Breast epithelium (tissue), 4 donors: ENCODE measurements at places on chromosomes 6 and 20. TPM values are rescaled to one million over a fixed set of nuclear protein-coding genes. Genes with fewer than 3 reads are reported as not detected.

The CFB gene
- total RNA-seq: 130 TPM

DNA sequence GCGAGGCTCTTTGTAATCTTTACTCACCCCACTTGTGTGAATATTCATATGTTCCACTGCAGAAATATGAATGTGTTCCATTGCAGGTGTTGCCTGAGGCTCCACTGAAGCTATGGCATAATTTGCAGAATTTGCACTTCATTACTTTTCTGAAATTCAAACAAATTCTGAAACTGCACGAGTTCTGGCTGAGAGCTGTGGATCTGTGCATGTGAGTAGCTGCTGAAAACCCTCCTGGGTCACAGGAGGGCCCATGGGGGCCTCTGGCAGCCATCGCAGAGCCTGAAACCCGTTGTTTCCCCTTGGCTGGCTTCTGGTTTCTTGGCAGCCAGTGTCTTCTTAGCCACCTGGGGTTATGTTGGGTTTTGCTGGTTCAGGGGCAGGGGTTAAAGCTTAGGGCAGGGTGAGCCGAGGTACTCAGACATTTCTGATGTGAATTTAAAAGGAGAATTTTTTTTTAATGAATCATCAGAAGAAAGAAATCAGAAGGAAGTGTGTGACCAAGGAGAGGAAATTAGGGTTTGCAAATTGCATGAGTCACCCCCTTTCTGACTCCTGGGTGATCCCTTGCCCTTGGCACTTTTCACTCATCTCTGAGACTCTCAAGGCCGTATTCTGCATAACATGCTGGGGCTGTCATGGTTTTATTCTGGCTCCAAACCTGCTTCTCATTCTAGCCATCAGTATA is 40.6 kb downstream of the TOX2 start:
- no peak for DNase-seq

DNA sequence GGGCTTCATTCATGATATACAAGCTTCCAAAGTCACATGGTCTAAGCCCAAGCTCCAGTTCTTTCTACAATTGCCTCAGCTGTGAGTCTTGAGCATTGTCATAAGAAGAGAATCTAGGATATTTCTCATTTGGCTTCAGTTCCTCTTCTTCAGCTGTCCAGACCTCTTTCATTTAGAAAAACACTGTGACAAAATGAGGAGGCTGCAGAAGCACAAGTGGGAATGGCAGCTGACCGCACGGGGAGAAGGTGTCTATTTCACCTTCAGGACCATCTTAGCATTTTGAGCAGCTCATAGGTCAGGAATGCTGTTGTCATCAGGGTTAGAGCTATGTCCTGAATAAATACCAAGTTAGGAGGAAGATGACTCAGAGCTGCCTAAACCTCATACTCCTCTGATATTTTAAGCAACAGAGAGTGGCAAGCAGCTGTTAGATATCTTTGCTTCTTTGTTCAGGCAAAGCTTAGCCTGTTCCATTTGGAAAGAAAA is 390.1 kb upstream of the CITED2 start:
- DNase-seq: no peak

DNA sequence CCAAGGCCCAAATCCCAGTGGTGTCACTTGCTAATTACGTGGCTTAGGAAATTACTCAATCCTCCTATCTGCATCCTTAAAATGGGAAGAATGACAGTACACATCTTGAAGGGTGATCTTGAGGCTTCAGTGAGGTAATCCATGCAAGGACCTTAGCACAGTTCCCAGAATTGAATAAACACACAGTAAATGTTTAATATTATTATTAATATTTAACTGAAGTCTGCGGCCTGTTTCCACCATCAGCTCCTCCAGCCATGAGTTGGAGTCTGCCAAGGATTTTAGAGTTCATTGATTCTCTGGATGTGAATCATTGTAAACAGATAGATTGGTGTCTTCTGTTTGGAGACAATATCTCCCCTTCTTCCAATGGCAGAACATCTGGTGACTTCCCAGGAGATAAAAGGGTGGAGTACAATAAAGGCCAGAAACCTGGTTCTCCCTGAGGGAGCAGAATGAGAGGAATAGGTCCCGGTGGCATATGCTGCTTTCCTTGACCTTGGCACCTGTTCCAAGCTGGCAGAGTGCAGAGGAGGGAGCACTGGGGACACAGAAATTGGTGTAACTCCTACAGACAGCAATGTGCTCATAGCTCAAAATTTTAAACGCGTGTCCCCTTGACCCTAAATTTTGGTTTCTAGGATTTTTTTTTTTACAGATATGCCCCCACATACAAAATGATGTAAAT is 25.4 kb downstream of the UNC5CL start:
- DNase-seq: no peak

The ASIP gene
- total RNA-seq: 0.96 TPM

DNA sequence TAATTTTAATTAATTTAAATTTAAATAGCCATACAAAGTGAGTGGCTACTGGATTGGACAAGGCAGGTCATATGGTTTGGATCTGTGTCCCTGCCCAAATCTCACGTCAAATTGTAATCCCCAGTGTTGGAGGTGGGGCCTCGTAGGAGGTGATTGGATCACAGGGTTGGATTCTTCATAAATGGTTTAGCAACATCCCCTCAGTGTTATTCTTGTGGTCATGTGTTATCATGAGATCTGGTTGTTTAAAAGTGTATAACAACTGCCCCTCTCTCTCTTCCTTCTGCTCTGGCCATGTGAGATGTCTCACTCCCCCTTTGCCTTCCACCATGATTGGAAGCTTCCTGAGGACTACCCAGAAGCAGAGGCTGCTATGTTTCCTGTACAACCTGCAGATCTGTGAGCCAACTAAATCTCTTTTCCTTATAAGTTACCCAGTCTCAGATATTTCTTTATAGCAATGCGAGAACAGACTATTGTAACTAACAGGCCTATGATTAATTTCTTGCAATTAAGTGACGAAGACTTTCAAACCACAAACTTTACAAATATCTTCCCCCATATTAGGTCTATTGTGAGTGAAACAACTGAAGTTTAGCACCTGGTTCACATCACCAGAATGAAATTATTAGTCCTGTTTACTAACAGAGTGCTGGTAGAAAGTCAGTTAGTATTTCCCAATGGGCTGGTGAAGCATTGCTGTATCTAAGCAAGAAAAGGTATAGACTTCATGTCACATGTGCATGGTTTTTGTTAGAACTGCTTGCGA is 60.0 kb upstream of the TNFAIP3 start:
- DNase-seq: no peak

The ZBTB46 gene
- 10.7 TPM for total RNA-seq

The NKX2-4 gene
- total RNA-seq: not detected

The RHAG gene
- not detected for total RNA-seq

DNA sequence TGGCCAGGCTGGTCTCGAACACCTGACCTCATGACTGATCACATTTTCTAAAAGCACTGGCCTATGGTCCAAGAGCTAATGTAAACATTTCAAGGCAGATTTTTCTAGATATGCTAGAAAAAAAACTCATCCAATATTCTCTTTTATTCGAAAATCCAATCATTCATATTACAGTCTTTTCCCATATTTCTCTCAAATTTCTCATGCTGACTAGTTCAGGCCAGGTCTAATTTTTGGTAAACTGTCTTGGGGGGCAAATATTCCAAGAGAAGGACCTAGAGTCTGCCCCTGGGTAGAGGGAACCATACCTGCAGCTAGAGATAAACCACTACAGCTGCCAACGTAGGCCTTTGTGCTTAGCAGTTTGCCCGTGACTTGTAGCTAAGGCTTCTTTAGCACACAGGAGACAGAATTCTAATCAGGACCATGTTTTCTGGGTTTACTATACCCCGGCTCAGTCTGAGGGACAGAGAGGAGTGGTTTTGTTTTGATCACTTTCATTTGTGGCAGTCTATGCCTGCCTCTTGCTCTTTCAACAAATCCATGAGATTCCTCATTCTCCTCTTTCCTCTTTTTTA is 71.8 kb upstream of the CITED2 start:
- DNase-seq: no peak

The CDH4 gene
- total RNA-seq: not detected

DNA sequence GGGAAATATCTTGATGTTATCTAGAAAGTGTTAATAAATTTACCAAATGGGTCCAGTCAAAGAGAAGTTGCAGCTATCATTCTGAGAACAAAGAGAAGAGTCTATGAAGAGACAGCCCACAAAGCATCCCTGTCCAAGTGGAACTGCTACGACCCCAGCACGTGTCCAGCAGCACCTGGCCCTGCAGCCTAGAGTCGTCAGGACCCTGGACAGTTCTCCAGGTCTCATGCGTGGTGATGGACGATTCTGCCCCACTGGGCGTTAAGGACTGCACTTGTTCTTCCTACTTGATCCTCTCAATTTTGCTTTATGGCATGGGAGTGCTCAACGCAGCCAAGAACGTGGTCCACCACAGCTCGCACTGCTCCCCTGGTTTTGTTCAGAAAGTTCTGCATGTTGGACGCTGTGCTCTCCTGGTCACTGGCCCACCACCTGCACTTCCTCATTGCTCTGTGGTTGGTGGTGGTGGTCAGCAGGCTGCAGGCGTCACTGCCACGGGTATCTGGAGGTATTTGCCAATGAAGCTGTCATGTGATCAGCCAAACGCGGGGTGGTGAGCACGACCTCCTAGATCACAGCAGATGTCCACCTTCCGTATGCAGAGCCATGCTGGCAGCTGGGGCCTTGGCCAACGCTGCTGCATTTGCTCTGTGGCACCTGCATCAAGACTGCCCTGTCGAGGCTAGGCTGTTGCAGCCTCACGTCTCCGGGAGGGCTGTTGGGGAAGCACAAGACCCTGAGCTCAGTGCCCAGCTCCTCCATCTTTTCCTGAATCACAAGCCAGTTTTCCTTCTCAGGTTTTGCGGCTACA is 356.4 kb downstream of the CDH4 start:
- DNase-seq: no peak

The MEP1A gene
- not detected for total RNA-seq

The NELFCD gene
- 78.7 TPM for total RNA-seq

GRCh38 chr6:26411751-26412150 is 9.7 kb downstream of the BTN3A1 start:
- DNase-seq: no peak

GRCh38 chr6:23403460-23403859 is 722.6 kb upstream of the NRSN1 start:
- DNase-seq: no peak

DNA sequence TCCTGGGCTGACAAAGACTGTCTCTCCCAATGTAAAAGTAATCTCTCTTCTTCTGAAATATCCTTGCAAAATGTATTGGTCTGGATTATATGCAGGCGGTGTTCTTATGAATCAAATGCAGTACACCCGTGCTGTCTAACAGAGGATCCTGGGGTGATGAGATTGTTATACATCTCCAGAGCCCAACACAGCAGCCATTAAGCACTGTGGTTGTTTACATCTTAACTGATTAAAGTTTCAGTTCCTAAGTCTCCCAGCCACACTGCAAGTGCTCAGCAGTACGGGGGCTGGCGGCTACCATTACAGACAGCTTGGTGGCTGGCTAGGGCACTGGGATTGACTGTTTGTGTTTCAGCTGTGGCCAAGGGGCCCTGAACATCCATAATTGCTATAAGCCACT is 7.0 kb downstream of the UNC93A start:
- DNase-seq: no peak

The SNRPB gene
- total RNA-seq: 207 TPM

GRCh38 chr6:152341596-152341995 is 295.6 kb downstream of the SYNE1 start:
- no peak for DNase-seq

The TBX18 gene
- total RNA-seq: 20.6 TPM

The SLC17A2 gene
- not detected for total RNA-seq

GRCh38 chr20:64075556-64075955 is 3.8 kb downstream of the RGS19 start:
- no peak for DNase-seq

- no peak for DNase-seq
Observed at GRCh38 chr6:6872459-6873344, 235.1 kb upstream of the RREB1 start.

The PI16 gene
- 14.9 TPM for total RNA-seq

DNA sequence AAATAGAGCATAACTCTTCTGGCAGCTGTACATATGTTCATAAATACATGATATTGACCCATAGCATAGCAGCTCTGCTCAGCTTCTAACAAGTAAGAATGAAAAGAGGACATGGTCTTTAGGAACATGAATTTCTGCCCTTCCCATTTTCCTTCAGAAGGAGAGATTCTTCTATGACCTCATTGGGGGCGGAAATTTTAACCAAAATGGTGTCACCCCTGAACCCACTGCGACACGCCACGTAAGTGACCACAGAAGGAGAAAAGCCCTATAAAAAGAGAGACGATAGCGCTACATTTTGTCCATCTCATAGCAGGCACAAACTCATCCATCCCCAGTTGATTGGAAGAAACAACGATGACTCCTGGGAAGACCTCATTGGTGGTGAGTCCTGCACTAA is at the start of gene IL17A:
TSS of gene IL17A (plus strand) at position 301 of the 400 bp plus-strand sequence. CDS start at position 358, 57 bp downstream.
- DNase-seq: no peak

DNA sequence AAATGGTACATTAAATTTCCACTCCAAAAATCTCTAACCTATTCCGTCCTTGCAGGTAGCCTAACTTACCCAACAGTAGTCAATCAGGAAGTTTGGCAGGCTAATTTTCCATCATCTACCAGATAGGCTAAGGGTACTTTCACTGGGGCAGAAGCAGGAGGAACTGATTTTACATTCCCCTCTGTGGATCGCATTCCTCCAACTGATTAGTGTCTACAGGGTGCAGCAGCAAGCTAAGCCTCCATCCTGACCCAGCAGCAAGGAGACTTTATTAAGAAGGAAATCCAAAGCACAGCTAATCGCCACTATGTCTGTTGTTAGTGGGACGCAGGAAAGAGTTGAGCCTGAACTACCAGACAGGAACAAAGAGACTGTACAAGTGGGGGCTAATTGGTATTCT is 143.2 kb upstream of the RUNX2 start:
- DNase-seq: no peak

The MUCL3 gene
- total RNA-seq: not detected

DNA sequence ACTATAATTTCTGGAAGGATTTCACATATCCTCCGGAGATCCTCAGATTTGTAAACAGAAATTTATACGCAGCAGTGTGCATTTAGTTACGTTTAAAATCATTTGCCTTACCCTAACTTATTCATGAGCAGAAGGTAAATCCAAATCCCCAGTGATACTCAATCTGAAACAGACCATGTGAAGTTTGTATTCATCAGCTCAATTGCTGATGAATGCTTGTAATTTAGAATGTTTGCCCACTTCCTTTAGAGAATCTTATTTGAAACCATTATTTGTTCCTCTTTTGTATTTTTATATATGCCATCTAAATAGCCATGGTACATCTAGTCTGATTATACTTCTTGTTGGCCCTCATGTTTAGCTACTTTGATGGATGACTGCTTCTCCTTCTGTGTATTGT is 15.4 kb downstream of the TAAR1 start:
- DNase-seq: no peak

GRCh38 chr6:109496036-109496772 is 13.2 kb upstream of the ZBTB24 start:
- DNase-seq: no peak

GRCh38 chr6:4582506-4583417 is 193.4 kb upstream of the CDYL start:
- DNase-seq: no peak

The KCNQ5 gene
- total RNA-seq: 0.16 TPM
